ENCODE measurements at places on chromosomes 3 and 15.

- DNase-seq = no peak
Observed at GRCh38 chr15:34993412-34993811, 5.3 kb upstream of the ZNF770 start.

DNA sequence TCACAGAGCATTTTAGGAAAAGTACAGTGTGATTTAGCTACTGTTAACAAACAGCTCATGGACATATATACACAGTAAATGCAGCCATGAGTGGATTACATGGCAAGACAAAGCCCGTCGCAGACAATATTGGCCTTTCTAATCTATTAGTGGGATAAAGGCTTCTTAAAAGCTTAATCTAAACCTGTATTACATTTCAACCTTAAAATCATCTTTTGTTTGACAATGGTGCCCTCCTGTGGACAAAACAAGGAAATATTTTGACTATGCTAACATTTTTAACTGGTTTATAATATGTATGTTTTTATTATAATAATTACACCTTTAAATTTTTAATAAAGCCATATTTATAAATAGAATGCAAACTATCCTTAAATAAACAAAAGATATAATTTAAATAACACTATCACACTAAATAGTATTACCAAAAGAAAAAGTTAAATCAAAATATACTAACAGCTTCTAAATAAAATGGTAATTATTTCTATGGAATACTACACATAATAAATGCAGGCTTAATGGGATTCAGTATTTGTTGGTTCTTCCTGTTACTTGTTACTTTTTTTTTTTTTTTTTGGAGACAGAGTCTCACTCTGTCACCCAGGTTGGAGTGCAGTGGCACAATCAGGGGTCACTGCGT is 38.6 kb downstream of the TAFA4 start:
- DNase-seq = no peak

DNA sequence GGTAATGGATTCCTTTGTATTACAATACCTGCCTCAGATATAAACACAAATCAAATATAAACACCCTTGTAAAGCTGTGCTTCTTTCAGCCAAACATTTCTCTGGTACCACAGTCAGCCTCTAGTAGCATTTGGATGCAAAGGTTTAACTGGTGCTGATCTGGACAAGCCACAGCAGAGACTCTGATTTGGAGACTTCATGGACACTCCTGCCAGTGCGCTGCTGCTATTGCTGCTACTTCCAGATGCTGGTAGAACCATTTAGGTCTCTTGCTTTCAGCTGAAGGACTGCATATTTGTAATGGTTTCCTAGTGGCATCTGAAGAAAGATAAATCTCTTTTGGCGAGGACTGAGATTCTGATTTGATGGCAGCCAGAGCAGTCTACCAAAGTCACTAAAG is 36.9 kb downstream of the NCK1 start:
- DNase-seq = no peak

GRCh38 chr3:134699141-134699711 is 48.4 kb upstream of the KY start:
- DNase-seq = no peak

DNA sequence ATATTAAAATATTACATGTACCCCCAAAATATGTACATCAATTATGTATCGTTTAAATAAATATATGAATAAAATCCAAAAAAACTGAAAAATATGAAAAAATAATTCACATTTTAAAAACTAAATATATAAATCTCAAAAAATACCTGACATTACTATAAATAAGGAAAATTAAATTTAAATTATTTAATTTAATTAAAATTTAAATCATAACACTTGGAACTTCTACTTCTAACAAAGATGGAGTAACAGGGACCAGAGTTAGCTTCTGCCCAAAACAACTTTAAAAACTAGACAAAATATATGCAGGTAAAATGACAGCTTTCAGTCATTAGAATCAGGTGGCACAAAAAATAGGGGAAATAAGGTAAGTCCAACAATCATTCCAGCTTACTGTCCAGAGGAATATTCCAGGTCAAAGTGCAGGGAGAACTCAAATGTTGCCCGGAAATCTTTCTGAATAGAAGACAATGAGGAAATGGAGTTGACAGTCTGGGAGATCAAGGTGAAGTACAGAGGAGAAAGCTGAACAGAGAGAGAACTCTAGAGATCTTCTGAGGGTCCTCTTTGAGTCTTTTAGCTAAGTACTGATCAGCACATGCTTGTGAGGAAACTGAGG is 207.7 kb upstream of the ATP11B start:
- DNase-seq = no peak

- no peak for DNase-seq
Observed at GRCh38 chr15:101145362-101145761, 106.5 kb downstream of the CHSY1 start.

DNA sequence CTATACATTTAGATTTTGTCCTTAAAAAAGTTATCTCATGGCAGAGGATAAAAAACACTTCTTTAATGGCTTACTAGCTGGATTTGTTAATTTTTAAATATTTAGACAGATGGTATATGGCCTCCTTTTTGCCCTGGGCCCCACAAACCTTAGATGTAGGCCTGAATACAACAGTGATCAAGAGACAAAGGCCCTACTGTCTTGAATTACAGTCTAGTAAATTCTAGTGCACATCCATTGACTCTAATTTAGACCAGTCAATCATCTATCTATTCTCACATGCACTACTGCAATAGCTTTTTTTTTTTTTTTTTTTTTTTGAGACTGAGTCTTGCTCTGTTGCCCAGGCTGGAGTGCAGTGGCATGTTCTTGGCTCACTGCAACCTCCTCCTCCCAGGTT is 452.8 kb downstream of the FHIT start:
- no peak for DNase-seq

GRCh38 chr3:69562020-69562419 is 176.1 kb upstream of the FRMD4B start:
- no peak for DNase-seq

DNA sequence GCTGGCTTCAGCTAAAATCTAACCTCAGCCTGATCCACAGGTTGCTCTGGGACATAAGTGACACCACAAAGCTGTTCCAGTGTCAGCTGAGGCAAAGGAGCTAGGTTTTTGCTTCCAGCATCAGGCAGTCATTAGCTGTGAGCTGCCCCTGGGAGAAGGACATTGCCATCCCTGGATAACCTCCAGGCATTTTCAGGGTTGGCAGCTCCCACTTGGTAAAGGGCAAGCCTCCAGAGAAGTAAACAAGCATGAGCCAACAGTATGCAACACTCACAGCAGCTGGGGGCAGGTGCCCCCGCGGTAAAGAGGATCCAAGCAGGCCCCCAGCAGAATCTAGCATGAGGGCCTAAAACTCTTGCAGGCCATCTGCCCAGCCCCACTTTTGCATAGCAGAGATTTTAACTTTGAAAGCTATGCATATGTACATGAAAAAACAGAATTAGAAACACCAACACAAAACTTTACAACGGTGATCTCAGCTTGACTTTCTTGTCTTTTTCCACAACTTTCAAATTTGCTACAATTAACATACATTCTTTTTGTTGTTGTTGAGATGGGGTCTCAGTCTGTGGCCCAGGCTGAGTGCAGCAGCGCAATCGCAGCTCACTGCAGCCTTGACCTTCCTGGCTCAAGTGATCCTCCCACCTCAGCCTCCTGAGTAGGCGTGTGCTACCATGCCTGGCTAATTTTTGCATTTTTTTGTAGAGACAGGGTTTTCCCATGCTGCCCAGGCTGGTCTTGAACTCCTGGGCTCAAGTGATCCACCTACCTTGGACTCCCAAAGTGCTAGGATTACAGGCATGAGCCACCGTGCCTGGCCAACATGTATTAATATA is 83.8 kb upstream of the TPM1 start:
- no peak for DNase-seq

DNA sequence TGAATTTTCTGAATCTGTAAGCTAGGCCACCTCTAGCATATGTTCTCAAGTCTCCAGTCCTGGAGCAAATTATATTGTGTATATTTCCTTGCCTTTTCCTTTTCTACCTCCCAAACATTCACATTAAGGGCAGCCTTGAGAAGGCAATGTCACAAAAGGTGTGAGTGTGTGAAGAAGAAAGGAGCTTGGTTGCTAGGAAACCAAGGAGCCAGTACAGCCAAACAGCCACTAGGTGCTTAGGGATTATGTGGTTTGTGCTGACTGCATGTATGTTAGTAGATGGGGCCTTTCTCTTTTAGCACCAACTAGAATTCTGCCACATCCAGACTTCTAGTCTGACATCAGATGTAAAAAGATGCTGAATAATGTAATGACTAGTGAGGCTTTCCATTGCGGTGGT is 118.8 kb upstream of the DAZL start:
- no peak for DNase-seq

DNA sequence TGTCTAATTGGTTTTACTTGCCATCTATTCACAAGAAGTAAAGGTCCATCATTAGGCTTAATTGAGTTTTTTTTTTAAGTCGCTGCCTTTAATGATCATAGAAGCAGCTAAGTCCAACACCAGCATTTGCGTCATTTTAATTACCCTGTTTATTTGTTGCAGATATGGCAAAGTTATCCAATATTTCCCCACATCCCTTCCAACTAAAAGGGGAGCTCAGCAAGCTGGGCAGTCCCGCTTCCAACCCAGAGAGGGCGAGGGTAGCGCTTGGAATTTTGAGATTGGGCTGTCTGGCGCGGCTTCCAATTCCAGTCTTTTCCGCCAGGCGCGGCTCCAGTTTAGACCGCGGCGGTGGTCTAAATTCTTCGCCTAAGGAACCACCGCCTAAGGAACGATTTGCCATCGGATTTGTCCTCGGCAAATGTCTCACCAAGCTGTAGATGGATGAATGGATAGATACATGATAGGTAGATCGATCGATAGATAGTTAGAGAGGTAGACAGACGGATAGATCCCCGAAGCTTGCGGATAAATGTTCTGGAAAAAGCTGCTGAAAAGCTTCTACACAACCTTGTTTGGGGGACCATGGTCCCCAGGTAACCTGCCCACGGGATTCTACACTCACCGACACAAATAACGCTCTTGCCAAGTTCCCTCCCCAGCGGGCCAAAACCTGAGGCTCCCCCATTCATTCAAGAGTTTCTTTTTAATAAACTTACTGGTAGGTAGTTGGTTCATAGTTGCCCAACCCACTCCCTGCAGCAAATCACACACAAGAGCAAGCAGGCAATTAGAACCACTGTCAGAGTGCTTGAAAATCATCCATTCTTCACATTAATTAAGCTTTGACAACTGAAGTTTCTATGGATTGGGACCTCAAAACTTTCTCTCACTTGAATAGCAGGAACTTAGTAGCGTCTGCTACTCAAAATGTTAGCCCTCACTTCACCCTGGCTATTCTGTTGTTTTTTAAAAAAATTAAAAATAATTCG is 49.1 kb downstream of the ZIC4 start:
- no peak for DNase-seq

- no peak for DNase-seq
Observed at GRCh38 chr3:72272356-72272755, 487.4 kb upstream of the PROK2 start.

- DNase-seq = no peak
Observed at GRCh38 chr3:37945156-37945806, 45.3 kb upstream of the VILL start.

DNA sequence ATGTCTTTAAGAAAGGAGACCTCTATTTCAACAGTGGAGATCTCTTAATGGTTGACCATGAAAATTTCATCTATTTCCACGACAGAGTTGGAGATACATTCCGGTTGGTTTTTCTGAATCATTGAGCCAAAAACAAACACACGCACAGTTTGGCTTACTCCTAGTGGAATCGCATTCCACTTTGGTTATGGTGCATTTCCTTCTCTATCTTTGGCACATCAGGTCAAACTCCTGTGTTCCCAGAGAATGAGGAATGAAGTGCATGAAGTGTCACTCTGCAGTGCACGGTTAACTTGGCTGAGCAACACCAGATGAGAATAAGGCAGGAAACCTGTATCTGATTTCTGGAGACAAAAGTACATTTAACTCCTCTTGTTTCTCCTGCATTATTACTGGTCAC is 38.5 kb downstream of the HDC start:
- DNase-seq = no peak

DNA sequence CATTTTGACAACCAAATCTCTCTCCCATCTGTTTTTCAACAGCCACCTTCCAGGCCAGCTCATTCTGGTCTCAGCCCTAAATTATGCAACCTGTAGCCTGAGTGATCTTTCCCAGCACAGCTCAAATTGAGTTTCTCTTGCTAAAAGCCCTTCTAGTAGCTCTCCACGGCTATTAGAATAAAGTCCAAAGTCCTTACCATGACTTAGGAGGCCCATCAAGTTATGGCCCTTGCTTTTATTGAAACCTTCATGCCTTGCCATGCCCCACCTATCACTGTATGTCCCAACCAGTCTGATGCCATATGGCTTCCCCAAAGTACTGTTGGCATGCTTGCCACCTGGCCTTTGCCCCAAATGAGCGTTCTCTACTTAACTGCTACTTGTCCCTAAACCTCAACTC is 303.5 kb upstream of the GADL1 start:
- DNase-seq = no peak

DNA sequence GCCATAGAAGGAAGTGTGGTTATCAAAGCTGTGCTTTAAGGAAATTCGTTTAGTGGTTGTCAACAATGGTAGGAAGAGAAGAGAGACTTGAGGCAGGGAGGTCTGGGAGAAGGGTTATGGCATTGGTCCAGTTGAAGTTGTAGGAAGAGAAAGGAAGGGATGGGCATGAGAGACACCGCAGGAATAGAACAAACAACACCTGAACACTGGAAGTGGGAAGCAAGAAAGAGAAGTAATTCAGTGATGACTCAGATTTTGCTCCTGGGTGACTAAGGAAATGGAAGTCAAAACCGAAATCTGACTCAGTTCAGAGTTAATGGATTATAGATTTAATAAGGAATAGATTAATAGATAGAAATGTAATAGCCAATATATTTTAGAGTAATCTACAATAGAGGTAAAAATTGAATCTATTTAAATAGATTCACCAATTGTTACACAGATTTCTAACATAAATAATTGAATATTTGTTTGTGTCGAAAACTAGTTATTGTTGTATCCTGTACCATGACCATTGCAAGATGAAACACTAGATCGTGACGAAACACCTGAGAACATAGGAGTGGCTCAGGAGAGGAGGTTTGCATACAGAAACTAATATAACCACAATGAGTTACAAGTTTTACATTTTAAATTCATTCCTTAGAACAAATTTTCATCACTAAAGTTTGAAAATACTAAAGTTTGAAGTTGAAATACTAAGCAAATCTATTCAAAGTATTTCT is 36.0 kb downstream of the THBS1 start:
- no peak for DNase-seq

GRCh38 chr3:178482981-178483380 is 53.3 kb upstream of the KCNMB2 start:
- no peak for DNase-seq

All from stimulated activated CD8-positive, alpha-beta memory T cell treated with anti-CD3 and anti-CD28 coated beads, Interleukin-15, amount 100 ng/mL, for 48 hours (primary cell).